Renal cortex interstitium (tissue), 15 donors: ENCODE measurements at places on chromosomes 4 and X. TPM values are rescaled to one million over a fixed set of nuclear protein-coding genes. Genes with fewer than 3 reads are reported as not detected.

ANKRD50 gene
- polyA plus RNA-seq = 49.2 TPM

DNA sequence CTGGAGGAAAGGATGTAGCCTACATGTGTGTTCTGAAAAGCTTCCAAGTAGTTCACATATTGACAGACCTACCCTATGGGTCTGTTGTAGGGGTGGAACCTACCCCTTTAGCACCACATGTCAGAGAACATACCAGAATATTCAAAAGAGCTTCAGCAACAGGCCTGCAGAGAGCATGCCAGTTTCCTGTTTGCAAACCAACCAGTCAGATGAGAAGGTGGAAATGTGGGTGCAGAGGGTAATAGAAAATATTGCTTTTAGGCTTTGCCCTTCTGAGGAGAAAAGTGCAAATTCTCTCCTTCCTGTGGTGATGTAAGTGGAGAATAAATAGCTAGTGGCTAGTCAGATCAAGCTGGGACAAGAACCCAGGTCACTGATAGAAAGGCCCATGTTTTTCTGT lies 16.4 kb downstream of the INTS6L start:
- DNase-seq = no peak

DNA sequence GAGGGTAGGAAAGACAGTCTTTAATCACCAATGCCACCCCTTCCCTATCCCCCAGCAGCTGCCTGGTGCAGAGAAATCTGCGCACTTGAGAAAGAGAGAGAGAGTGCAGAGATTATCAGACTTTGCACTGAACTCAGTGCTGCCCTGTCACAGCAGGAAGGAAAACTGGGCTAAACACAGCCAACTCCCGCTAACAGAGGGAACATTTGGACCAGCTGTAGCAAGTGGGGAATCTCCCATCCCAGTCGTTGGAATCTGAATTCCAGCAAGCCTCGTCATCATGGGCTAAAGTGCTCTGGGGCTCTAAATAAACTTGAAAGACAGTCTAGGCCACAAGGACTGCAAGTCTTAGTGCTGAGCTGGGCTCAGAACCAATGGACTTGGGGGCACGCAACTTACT lies 168.7 kb downstream of the DLG3 start:
- no peak for DNase-seq

GNRHR gene
- 0.49 TPM for polyA plus RNA-seq

TREX2 gene
- polyA plus RNA-seq = 0.37 TPM

NPNT gene
- 171 TPM for polyA plus RNA-seq

DNA sequence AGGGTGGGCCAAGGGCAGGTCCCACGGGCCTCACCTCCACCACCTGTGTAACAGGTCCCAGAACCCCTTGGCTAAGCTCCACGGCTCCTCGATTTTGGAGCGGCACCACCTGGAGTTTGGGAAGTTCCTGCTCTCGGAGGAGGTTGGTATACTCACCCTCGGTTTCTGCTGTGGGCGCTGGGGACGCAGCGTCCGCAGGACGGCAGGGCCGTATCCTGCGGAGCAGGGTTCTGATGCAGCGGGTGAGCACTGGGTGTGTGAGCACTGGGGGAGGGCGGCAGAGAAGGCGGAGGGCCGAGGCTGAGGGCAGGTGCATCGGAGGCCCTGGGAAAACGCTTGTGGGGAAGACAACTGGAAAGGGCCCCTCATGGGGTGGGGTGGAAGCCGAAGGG lies 11.0 kb downstream of the ATP5ME start:
- no peak for DNase-seq

OR13H1 gene
- polyA plus RNA-seq = not detected
